RCC 7860 (cell line): ENCODE measurements at places on chromosomes 16 and 17.

GRCh38 chr16:49484936-49485335, 111.3 kb downstream of the C16orf78 start:
- no peak for DNase-seq

- DNase-seq: no peak
Measured at GRCh38 chr17:46935658-46936266, 12.8 kb downstream of the GOSR2 start.

GRCh38 chr17:56313201-56313600, 159.9 kb downstream of the ANKFN1 start:
- no peak for DNase-seq

GRCh38 chr17:12588531-12588930, 77.2 kb upstream of the MYOCD start:
- DNase-seq: no peak
